Stimulated activated CD4-positive, alpha-beta T cell treated with anti-CD3 and anti-CD28 coated beads, Interleukin-2, amount 100 ng/mL, for 48 hours (primary cell): ENCODE measurements at places on chromosomes 5 and 9.
A peak's percentile ranks its signal among the peaks of the same experiment; 100 is the strongest.

DNA sequence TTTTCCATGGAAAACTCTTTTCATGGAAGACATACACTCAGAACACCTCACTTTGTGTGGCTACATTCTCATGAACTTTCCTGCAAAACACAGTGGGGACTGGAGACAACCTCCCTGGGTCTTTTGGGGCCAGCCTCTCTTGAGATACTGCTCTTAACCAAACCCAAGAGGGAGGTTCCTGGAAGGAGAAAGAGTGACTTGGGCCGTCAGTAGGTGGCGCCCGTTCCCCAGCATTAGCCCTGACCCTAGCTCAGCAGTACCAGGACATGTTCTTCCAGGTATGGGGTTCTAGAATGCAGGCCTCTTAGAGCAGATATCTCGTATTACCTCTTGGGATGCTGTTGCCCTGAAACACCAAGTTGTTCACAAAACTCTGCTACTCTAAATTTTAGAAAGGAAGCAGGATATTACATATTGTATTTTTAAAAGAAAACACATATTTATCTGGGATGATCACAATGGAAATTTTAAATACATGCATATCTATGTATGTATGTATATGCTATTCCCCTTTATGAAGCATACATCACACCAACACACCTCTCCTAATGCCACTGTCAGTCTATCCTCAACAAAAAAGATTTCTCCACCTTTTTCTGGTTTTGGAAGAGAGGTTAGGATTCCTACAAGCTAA, 15.8 kb upstream of the GLIS3 start:
- peak; percentile 75 for DNase-seq

- no peak for DNase-seq
Measured at GRCh38 chr9:16266648-16267276, 603.7 kb downstream of the BNC2 start.

DNA sequence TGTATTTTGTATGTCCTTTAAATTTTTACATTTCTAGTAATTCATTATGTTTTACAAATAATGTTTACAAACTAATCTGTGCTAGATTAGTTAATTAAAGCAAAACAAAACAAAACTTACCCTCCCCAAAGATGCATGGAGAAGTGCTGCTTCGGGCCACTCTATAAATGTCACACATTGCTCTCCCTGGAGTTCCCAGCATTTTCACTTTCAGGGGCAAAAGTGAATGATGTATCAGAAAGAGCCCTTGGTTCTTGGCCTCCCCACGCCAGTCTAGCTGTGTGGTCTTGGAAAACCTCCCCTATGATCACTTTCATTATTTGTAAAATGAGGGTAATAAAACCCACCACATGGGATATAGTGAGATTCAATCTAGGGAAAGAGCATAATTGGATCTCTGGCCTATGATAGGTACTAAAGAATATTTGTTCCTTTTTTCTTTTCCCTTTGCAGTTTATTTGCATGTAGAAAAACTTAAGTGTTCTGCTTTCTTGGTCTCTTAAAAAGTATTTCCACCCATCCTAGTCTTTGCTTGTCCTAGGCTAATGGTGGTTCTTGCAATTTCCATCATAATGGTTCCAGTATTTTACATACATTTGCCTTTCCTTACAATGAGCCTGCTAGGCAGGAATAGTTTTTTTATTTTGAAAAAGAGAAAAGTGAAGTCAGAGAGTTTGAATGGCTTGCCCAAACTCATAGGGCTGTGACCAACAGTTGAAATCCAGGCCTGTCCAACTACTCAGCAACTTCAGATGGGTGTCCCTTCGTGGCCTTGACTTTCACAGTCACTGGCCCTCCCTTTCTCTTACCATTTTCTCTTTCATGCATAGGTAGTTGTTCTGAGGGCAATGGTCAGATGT, 184.5 kb upstream of the KLF4 start:
- DNase-seq: no peak

GRCh38 chr9:123150708-123151503, 117.4 kb downstream of the GPR21 start:
- no peak for DNase-seq

- no peak for DNase-seq
Measured at GRCh38 chr5:73370640-73371583, 77.7 kb downstream of the FOXD1 start.

DNA sequence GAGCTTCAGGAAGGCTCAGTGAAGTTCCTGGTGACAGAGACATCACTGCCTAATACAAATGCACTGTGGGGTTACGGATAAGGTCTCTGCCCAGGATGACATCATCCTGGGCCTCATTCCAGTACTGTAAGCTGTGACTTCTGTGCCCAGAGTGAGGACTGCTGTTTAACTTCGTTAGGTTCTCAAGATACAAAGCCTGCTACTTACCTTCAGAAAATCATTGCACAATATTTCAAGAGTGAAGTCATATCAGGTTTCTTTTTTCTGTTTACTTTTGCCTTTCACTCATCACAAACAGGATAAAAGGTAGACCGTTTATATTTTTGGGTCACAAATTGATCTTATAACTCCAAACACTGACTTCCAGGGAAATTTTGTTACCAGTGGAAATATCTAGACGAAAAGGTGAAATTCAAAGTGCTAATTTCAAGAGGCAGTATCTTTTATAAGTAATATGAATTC, 241.2 kb downstream of the PIK3R1 start:
- DNase-seq: no peak

- no peak for DNase-seq
Measured at GRCh38 chr5:66872736-66873331, 276.6 kb downstream of the MAST4 start.

- no peak for DNase-seq
Measured at GRCh38 chr9:109616571-109617120, 118.5 kb upstream of the PTPN3 start.

GRCh38 chr5:65480306-65480865, 1.3 kb downstream of the ADAMTS6 start:
- DNase-seq: peak; percentile 26

GRCh38 chr5:20098694-20099093, 110.7 kb upstream of the CDH18 start:
- no peak for DNase-seq

- DNase-seq: peak; percentile 30
Measured at GRCh38 chr5:109690242-109690974, 681 bp downstream of the MAN2A1 start.

DNA sequence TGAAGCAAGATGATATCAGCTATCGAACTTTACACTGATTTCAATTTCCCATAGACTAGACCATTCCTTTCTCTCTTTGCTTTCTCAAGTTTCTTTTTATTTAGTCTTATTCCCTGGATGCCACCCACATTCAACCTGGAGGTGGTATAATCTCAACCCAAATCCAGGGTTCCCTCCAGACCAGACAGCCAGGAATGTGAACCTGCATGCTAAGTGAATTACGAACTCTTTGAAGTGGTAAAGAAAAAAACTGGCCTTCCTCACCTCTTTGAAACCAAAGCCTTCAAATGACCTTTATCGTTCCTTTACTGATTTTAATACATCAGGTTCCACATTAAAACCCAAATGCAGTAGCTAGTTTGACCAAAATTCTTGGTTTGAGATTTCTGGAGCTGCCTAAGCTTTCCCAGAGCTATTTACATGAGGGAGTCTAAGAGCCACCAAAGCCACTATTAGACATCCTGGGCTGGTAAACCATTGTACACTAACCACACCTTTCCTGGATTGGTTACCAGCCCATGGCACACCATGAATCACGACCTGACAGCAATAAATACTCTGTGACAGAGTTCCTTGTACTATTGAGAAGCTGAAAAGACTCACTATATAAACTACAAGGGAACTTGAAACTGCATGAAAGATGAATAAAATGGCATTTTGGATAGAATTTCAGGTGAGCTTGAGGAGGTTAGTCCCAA, 323.7 kb downstream of the ADAMTS6 start:
- DNase-seq: no peak

DNA sequence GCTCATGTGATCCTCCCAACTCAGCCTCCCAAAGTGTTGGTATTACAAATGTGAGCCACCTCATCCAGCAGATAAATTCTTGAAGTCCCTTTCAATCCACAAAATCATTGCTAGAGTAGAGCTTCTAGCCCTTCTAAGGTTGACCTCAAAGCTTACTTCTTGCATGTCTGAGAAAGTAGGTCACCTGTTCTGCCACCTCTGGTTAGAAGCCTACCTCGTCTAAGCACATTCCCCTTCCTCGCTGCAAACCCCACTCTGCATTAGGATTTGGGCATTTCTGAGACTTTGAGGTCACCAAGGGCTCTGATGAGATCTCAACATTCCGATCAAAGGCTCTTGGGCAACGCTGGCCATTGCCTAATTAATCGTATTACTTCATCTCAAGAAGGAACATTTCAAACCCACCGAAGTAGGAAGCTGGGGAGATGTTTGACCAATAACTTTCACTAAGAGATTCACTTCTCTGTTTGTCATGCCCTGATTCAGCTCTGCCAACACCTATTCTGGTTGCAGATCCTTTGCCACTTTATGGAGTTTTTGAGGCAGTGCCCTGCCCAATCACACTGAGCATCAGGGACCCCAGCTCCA, 8.6 kb downstream of the ADAM19 start:
- DNase-seq: no peak

GRCh38 chr9:92804727-92805126, 40.1 kb upstream of the BICD2 start:
- no peak for DNase-seq

DNA sequence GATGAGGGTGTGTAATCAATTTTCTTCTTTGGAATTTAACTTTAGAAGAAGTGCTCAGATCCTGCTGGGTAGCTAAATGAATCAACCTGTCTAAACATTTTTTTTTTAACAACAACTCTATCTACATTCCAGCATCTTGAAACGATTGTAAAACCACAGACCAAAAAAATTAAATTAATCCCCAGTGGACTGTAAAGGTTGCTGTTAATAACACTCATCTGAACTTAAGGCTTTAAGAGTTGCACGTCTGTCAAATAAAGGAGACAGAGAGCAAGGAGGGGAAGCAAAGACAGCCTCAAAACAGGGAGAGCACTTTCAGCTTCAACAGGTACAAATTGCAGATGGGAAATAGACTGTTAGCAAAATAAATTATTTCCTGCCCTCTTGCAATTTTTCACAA, 548.5 kb downstream of the DTWD2 start:
- no peak for DNase-seq

DNA sequence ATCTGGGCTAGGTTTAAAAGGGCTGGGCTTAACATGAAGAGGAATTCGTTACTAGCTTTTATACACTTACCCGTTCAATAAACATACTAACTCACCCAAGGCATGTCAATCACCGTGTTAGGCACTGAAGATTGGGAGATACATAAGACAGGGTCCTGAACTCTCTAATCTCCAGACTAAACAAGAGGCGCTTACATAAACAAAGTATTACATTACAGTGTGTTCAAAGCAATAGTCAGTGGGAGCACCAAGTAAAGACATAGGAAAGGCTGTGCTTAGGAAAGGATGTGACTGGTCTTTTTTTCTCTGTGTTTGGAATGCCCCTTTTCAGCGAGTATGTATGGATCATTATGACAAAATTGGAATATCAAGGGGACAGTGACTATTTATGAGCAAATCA, 203.6 kb upstream of the ADRA1B start:
- no peak for DNase-seq

DNA sequence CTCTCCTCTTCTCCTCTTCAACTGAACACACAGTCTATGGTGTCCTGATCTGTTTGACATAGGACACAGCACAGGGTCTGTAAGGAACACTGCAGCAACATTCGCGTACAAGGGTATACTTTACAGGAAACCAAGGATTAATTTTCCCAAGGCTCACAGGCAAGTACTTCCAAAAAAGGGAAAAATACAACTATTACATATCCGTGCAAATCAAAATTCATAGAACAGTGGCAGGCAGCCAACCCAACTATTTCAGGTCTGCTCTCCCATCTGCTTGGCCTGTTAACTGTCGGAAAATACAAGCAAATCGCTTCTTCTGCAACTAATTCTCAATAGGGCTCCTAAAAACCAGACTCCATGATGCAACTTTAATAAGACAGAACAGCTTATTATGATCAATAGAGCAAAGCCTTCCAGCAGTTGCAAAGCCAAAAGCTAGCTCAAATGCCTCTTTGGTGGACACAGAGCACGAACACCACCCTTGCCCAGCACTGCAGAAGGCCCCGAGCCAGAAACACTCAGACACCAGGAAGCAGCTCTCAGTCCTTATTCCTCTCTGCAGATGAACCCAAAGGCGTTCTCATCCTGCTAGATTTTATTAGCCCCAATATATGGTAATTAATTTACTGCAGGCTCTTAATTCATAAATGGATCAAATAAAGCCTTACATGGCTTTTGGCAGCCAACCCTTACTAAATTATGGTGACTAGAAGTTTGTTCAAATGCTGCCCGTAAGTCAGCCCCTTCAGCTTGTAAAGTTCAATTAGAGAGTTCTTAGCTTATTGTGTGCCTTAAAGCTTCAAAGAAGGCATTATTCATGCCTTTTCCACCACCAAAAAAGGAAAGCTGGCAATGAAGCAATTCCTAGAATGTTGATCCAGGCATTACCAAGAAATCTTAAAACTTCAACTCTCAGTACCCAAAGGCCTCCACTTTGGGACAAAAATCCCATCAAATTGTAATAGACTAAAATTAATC, 68.8 kb downstream of the ZNF608 start:
- no peak for DNase-seq

GRCh38 chr5:27845248-27845647, 806.9 kb upstream of the CDH9 start:
- DNase-seq: no peak

DNA sequence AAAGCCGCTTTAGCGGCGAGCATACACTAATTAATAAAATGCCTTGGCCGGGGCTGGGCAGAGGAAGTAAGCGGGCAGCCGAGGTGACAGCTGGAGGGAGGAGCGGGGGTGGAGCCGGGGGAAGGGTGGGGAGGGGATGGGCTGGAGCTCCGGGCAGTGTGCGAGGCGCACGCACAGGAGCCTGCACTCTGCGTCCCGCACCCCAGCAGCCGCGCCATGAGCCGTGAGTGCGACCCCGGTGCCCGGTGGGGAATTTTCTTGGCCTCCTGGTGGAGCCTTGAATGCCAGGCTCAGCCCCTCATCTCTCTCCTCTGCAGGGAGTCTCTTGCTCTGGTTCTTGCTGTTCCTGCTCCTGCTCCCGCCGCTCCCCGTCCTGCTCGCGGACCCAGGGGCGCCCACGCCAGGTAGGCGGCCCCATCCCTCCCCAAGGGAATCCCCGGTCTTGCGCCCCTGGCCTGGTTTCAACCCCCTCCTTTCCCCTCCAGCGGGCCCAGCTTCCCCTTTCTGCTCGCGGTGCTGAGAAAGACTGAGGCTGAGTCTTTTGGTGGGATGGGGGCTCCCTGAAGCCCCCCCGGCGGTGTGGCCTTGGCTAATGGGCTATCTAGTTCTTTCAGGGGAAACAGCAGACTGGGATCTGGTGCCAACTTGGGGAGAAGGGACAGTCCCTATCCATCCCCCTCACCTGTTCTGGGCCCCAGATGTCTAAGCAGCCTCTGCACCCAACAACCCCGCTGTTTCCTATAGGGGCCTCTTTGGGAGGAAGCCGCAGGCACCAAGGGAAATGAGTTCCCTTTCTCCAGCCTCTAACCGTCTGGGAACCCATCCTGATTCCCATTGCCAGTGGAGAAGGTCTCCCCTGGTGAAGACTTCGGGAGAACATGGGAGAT, at the start of gene PTGS1:
PTGS1 (plus strand) TSS at position 156 of the 887 bp plus-strand sequence; CDS start at position 217, 61 bp downstream.
- no peak for DNase-seq

DNA sequence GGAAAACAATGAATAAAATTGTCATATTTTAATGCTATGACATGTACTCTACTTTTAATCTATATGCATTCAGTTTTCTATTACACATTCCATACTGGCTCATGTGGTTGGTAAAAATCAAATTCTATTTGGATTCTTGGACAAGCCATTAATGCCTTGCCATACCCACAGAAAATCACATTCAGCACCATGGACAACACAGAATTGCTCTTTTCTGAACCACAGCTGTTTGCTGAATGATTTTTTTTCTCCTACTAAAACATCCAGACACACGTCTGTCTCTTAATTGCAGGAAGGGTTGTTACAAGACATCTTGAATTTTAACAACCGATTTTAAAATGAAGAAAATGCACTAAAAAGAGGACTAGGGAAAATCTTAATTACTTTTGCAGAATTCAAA, 675.6 kb downstream of the BRINP1 start:
- no peak for DNase-seq
